Stimulated activated CD4-positive, alpha-beta T cell treated with anti-CD3 and anti-CD28 coated beads, Interleukin-1b, Interleukin-23, amount 100 ng/mL, for 1 hour (primary cell): ENCODE measurements at places on chromosomes 2 and 18.

GRCh38 chr2:200449149-200449548 is 60.7 kb downstream of the KCTD18 start:
- no peak for DNase-seq

GRCh38 chr2:72916743-72917137 is 579 bp upstream of the EMX1 start:
- no peak for DNase-seq

GRCh38 chr2:179764710-179765109 is 96.7 kb downstream of the ZNF385B start:
- no peak for DNase-seq

GRCh38 chr2:9424447-9425164 is 1.2 kb downstream of the CPSF3 start:
- DNase-seq: no peak

GRCh38 chr2:23480957-23481797 is 96.2 kb downstream of the KLHL29 start:
- no peak for DNase-seq
